Fibroblast of the aortic adventitia (primary cell): ENCODE measurements at places on chromosomes 16 and 17.
A peak's percentile ranks its signal among the peaks of the same experiment; 100 is the strongest.

- DNase-seq, result peak; percentile 68
Observed at GRCh38 chr16:71540-72401, 660 bp downstream of the RHBDF1 start.

DNA sequence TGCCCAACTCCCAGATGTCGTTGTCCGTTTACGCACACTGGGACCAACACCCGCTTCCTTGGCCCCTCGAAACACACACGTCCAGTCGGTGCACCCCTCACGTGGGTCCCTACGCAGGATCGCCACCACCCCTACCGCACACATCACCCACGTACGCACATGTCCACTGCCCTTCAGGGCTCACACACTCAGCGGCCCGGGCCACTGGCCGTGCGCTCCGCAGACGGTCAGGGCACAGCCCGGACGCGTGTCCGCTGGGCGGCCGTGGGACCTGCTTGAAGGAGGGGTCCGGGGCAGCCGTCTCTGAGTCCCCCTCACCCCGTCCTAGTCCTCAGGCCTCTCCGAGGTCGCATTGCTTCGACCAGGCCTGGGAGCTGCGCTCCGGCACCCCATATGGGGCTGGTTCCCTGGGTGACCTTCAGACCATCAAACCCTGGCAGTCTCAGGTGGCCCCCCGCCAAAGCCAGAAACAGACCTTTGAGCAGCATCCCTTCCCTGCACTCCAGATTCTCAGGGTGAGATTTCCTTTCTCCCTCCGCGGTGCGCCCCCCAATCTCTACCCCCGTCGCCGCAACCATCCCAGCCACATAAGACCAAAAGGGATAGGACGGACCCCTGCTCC is 914 bp upstream of the GPRC5B start:
- no peak for DNase-seq

DNA sequence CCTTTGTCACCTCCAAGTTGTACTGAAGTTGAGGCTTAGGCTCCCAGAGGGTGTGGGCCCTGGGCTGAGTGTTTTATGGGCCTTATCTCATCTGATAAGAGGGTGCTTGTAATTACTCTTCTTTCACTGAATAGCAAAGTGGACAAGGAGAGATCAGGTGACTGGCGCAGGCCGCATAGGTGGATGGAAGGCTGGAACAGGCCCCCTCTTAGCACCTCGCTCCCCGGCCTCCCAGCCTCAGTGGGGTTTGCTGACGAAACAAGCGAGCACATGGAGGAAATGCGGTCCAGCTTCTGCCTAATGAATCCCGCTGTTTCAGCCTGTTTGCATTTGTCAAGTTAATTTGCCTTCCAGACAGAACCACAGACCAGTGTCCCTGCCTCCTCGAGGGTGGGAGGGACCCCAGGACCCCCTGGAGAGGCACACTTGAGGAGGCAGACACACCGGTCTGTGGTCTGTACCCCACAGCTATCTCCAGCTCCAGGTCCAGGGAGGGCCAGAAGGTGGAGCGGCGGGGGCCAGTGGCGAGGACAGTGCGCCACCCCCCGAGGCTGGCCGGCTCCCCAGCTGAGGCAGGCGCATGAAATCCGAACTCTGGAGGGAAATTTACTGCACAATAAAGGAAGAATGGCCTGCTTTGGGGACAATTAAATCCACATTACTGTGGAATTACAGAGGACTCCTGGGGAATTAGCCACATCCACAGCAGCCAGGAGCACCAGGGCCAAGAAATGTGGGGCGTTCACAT is 123.4 kb downstream of the NTN1 start:
- DNase-seq, result no peak

DNA sequence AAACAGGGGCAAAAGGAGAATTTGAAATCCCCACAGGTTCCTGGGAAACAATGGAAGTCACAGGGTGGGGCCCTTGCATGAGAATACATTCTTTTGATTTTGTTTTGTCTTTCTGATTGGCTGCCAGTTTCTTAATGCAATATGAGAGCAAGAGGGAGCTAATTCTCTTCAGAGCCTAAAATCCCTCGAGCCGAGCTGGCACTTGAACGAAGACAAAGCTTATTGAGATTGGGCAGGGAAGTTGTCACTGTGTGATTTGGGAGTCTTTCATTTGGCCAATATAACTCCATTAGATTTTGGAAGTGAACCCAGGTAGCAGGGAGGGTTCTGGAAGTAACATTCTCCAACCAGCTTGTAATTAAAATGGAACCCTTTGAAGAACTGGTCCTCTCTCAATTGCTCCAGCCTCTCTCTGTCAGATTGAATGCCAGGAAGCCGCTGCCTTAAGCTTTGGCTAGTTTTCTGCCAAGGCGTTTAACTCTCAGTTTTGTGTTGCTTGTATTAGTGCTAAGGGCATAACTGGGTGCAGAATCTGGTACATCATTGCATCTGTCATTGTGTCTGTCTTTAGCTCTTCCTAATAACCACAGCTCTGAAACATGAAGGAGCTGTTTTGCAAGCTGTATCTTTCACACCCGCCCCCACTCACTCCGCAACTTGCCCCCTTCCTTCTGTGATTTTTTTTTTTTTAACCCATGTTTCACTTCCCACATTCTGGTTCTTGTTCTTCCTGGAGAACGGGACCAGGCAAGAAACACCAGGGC is 272.0 kb downstream of the MAF start:
- no peak for DNase-seq

- no peak for DNase-seq
Observed at GRCh38 chr16:70662991-70663523, 16.7 kb downstream of the IL34 start.

DNA sequence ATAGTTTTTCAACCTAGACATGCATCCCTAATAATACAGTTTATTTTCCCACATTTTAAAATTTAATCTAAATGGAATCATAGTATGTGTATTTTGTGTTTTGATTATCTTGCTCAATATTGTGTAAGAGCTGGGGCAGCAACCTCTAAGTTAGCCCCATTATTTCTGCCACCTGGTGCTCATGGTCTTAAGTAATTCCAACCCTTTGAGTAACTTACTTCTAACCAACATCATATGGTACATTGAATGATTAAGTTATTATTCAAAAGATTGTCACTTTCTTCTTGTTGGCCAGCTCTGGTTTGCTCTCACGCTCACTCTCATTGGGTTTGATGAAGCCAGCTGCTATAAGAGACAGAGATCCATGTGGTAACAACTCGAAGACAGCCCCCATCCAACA is 3.9 kb upstream of the KRTAP4-3 start:
- DNase-seq, result peak; percentile 19

DNA sequence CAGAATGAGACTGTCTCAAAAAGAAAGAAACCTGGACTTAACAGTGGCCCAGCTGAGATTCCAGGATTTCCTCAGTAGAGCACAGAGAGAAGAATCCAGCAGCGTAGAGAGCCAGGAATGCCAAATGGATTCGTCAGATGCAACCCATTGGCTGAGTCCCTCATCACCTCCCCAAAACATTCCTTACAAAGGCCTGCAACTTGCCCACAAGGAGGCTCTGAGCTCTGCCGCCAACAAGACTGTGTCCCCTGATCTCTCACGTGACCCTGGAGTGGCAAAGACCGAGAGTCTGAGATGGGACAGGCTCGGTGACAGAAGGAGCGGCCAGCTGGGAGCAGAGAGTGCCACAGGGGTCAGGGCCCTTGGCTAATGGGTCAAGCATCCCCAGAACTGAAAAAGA is 6.9 kb upstream of the CHMP6 start:
- peak; percentile 93 for DNase-seq

- no peak for DNase-seq
Observed at GRCh38 chr16:23120562-23120961, 28.7 kb downstream of the USP31 start.

DNA sequence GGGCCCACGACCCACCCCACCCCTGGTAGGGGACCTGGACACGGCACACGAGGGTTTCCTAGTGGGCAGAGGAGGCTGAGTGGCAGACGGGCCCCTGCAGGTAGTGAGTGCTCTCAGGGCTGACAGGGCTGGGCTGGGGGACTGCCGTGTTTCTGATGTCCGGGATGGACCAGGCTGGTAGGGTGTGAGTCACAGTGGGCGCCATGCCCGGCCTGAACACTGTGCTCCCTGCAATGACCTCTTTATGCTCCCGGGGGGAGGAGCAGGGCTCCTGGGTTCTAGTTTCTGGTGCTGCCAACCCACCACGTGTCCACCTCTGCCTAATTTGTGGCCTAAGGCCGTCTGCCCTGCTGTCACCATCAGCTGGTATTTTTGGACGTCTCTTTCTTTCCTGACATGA is 26.3 kb downstream of the ARHGAP23 start:
- peak; percentile 81 for DNase-seq

GRCh38 chr16:28495098-28495793 is 803 bp downstream of the APOBR start:
- no peak for DNase-seq

DNA sequence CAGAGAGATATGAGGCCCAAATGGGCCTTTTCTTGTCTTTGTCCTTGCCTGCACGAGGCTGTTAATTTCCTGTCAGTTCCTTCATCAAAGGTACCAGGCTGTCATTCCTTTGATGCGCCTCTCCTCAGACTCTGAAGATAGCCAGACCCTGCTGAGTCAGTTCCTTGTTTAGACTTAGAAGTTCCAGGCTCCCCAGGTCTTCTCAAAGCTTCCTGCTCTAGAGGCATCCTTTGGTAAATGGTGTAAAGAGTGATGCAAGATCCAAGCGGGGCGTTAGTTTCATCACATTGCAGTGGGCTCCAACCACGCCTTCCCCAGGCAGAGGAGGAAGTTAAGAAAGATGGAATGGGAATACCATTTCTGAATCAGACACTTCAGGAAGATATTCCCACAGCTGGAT is 4.0 kb upstream of the CDH11 start:
- peak; percentile 58 for DNase-seq

GRCh38 chr16:57262841-57263540 is 17.9 kb downstream of the ARL2BP start:
- no peak for DNase-seq

- peak; percentile 40 for DNase-seq
Observed at GRCh38 chr16:88382491-88383400, at the start of gene ZNF469. Gene ZNF469, plus strand, starts transcription at chr16:88382959. Its CDS starts 44,512 bp downstream, at chr16:88427471.

DNA sequence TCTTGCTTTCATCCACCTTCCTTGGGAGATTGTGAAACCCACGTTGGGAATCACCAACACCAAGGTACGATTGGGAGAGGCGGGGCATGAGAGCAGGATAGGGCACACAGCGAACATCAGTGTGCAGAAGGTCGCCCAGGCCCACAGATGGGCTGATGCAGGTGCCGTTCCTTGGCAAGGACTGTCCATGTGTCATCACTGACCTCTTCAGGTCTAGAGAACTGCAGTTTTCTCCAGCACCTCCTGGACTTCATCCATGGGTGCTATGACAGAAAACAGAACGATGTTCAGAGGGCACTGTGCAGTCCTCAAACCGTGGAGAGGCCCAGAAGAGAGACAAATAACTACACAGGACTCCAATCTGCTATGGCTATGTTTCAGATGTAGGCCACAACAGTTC is 23.9 kb upstream of the TAT start:
- DNase-seq, result no peak

DNA sequence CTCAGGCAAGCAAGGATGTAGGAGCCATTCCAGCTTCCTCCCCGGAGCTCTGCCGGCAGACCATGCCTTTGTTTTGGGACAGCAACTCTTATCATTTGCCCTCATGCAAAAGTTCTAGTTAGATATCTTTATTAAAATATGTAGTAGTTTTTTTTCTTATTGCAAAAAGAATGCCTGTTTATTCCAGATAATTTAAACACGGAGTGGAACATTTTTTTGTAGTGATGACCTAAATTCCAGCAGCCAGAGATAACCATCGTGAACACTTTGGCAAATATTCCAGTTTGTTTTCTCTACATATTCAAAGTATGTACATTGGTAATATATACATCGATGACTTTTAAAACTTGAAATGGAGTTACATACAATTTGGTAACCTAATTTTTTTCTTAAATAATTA is 54.8 kb downstream of the CRISPLD2 start:
- DNase-seq, result peak; percentile 28

DNA sequence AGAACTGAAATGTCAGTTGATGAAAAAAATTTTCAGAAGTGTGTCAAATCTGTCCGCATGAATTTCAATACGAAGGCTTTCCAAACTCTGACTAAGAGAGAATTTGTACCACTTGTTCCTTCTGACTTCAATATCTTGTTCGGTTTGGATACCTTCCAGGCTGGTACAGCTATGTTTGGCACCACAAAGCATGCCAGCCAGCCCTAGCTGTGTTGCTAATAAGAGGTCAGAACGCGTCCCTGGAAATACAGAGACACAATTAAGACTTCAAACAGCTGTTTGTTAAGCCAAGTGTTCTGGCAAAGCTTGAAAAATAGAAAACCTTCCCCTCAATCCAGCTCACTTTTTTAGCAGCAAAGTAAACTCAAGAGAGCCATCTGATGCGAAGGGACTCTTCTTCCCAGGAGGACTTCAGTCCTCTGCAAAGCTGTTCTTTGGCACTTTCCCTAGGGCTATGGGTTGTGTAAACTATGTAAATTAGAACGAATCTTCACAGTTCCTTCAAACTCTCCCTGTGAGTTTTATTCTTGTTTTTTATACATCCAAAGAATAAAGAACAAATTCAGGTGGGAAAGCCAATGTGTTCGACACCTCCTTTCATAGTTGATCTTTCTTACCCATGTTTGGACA is 35.1 kb downstream of the GRB2 start:
- no peak for DNase-seq

DNA sequence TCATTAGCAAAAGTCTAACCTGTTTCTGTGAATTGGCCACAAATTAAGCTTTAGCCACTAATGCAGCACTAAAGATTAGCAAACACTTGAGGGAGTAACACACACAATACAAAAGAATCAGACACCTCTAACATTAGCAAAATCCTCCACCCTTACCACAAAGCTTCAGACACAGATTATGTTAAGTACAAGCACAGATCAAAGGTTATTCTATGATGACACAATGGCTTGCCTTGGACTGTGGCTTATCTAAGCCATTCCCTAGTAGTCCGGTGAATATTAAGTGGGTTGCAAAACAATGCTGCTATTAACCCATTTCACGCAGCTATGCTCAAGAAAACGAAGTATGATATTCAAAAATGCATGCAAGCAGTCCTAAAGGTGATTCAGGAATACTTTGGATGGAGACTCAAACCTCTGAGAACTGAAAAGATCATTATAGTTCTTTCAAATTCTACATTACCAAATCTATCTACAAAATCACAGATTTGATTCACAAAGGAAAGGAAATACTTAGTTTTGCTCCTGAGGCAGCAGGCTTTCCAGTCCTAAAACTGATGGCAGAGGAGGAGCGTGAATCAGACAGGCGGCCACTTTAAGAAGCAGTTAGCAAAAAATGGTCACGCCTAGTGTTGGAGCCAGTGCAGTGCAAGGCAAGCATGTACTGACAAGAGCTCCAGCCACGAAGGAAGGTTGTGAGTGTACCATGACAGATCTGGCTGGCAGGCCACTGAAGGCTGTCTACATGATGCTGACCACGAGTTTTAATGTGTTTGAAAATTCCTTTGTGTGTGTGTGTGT is 67.2 kb downstream of the PARN start:
- peak; percentile 79 for DNase-seq

GRCh38 chr16:12781777-12782176 is 21.9 kb downstream of the CPPED1 start:
- no peak for DNase-seq

DNA sequence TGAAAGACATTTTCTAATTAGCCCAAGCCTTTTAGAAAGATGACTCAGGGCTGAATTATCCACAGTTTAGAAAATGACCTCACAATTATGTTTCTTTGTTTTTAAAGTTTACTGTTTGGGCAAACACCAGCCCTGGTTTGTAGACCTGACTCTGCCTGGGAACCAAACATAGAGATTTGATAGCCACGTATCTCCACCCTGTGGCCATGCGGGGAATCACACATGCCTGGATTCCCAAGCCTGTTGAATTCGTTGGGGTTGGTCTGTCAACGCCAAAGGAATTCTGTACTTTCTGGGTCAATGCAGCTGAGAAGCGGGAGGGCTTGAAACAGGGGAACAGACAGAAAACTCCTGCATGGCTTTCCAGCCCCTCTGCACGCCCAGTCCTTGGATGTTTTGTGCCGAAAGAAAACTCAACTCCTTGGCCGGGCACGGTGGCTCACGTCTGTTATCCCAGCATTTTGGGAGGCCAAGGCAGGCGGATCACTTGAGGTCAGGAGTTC is 26.9 kb downstream of the CD300A start:
- DNase-seq, result peak; percentile 63
